ENCODE measurements at places on chromosomes 5 and 9.

DNA sequence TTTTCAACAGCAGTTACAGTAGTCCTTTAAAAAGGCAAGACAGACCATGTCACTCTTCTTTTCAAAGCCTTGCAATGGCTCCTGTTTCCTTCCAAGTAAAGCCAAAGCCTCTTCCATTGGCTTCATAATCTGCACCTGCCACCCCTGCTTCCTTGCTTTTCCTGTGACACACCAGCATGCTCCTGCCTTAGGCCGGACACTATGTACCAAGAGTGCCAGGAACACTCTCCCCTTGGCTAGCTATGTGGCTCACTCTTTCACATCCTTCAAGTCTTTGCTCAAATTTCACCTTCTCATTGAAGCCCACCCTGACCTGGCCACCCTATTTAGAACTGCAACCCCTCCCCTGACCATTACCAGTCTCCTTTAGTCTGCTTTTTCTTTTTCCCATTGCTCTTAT, 22.2 kb upstream of the TRAF1 start:
- no peak for DNase-seq

DNA sequence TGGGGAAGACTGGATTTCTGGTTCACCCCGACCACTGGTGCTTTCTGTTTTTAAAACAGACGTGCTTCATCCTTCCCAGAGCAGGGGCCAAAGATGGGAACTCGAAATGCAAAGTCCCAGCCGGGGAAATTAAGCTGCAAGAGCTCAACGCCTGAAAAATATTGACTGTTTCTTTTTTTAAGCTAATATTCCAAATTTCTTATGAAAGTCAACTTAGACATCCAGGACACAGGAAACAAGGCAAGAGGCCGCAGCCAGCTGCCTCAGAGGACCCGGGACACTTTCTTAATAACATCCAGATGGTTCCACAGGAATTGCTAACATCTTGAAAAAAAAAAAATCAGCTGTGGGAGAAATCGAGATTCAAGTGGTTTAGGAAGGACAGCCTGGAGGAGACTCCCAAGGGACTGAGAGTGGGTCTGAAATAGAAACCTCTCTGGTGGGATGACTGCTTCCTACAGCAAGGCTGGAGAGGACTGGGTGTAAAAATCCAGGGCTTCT, 144.9 kb downstream of the FGF1 start:
- DNase-seq: no peak

DNA sequence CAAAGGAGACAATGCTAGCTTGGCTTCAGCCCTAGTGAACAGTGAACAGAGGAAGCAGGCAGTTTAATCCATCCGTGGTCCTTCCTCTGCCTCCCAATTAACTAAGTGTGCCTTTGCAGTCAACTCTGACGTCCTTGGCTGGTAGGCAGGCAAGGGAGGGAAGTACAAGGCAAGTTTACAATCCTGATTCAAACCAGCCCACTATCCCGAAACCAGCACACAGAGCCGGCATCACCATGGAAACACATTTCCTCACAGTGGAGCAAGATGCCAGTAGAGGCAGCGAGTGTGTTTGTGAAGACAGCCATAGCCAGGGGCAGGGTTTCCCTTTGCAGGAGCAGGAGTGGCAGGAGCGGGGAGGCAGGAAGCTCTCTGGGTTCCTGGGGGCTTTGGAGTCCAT, 73.9 kb downstream of the GOLPH3 start:
- no peak for DNase-seq

DNA sequence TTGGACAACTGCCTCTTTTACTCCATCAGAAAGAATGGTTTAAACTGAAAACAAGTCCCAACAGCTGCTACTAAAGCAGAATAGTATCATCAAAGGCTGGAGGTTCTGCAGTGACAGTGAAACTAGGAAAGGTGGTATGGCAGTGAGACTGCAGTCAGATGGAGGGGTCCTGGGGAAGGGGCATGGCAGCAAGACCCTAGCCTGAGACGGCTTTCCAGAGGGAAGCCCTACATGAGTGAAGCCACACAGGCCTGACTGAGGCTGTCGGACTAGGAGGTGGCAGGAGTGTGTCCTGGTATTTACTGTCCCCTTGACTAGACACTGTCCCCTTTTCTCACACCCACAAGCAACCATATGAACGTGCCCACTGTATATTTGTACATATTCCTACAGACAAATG, 40.4 kb upstream of the IPPK start:
- no peak for DNase-seq

GRCh38 chr5:87408204-87408603, 4.5 kb downstream of the CCNH start:
- no peak for DNase-seq

DNA sequence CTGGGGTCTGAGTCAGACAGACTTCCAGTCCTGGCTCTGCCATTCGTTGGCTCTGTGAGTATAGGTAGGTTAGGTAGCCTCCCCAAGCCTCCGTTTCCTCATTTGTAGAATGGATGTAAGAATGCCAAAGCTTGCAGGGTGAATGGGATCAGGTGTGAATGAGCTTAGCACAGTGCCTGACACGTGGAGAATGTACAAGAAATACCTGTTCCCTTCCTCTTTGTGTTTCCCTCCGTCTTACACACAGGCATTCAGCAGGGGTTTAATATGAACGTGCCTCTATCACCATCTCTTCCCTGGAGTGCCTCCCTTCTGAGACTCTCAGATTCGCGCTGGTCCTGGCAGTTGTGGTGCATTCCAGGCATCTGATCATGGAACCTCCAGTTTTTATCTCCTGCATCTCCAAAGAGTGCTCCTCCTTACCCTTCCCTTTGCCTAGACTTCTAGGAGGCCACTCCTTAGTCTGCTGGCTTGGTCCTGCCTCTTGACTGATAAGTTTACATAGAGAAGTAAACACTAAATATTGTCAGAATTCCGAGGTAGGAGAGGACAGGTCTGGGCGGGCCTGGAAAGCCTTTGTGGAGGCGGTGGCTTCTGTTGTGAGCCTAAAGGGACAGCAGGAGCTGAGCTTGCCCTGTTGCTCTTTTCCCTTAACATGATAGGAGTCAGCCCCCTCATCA, 199.4 kb downstream of the AOPEP start:
- no peak for DNase-seq

Data from AG04450 (cell line).